ENCODE measurements at places on chromosomes 3 and 15. TPM values are rescaled to one million over a fixed set of nuclear protein-coding genes. Genes with fewer than 3 reads are reported as not detected.

The EBLN2 gene
- total RNA-seq: 25.3 TPM

The GOLGA6L10 gene
- 2.0 TPM for total RNA-seq

The FSIP1 gene
- total RNA-seq: 3.0 TPM

The SMCO1 gene
- total RNA-seq: not detected

The SLC12A1 gene
- total RNA-seq: not detected

The KLHL40 gene
- total RNA-seq: 3.5 TPM

The POLQ gene
- 7.3 TPM for total RNA-seq

The SPSB4 gene
- total RNA-seq: 5.6 TPM

The MAP3K13 gene
- total RNA-seq: 33.5 TPM

The DGKG gene
- total RNA-seq: 9.3 TPM

The CD96 gene
- total RNA-seq: 7.6 TPM

The CHRD gene
- total RNA-seq: 9.1 TPM

The COLQ gene
- 6.8 TPM for total RNA-seq

The NR2F2 gene
- 28.0 TPM for total RNA-seq

The GOLGA8K gene
- total RNA-seq: 0.53 TPM

The GRK7 gene
- total RNA-seq: 0.16 TPM

The ALG1L2 gene
- total RNA-seq: 0.85 TPM

The BCL2A1 gene
- total RNA-seq: 2.3 TPM

The EAF1 gene
- total RNA-seq: 10.9 TPM

The CLDN18 gene
- total RNA-seq: not detected

The CSPG4 gene
- 30.6 TPM for total RNA-seq

The SLC35G2 gene
- 10.1 TPM for total RNA-seq

The EMC7 gene
- 26.2 TPM for total RNA-seq

The KLHL25 gene
- total RNA-seq: 3.6 TPM

The ACTC1 gene
- total RNA-seq: 187 TPM

The TBL1XR1 gene
- 252 TPM for total RNA-seq

The SLC2A2 gene
- not detected for total RNA-seq

The KLF13 gene
- 24.3 TPM for total RNA-seq
